Hematopoietic multipotent progenitor cell treated with erythropoietin and hydrocortisone succinate and interleukin-3 and kit ligand, for 4 days (in vitro differentiated cells): ENCODE measurements at places on chromosomes 5 and 9.

DNA sequence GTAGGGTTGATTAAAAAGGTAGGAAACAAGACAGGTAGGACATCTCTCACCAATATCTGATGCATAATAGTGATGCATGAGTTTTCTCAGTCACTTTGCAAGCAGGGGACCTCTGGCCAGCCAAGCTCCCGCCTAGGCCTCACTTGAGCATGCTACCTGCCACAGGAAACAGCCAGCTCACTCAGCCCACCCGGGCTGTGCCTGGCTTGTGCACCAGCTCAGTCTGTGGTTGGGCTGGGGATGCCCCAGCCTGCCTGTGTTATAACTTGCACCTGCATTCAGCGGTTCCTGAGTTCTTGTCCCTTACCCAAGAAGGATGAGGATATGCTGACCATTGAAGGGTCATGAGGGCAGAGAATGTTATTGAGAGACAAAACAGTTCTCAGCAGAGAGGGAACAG lies 172.8 kb upstream of the PLCXD3 start:
- no peak for DNase-seq

- DNase-seq: no peak
Observed at GRCh38 chr9:102461156-102461819, 533.8 kb upstream of the CYLC2 start.

GRCh38 chr9:36401164-36401740 lies 1.2 kb upstream of the RNF38 start:
- no peak for DNase-seq

GRCh38 chr9:118038713-118039112 lies 334.5 kb downstream of the TLR4 start:
- no peak for DNase-seq

DNA sequence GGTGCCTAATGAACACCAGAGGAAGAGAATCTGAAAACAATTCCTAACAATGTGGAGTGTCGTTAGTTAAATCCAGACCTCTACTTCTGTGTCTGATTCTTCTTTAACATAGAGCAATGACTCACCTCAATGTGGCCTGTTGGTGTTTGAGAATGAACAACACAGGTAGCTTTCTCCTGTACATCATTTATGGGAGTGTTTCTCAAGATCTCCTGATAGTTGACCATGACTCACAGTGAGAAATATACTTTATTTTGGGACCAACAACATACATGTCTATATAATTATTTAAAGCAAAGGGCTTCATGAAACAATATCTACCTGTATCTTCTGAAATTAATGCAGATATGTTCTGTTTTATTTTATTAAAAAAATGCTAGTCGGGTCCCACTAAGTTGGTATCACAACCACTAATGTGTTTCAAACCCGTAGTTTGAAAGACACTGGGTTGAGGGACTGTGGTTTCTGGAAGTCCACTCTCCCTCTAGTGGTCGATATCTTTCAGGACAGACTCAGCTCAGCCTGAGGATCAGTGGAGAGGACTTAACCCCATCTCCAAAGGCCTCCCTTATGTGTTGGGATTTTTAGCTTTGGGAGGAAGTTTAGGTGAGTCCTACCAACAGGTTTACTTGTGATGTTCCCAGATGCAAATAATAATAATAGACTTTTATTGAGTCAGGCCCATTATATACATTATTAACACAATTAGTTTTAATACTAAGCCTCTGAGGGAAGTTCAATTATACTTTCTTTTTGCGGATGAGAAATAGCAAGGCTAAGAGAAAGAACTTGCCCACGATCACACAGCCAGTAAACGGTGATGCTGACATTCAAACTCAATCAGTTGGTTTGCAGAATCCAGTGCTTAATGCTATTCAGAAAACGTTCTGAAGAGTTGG lies 70.0 kb upstream of the KLF9 start:
- DNase-seq: peak; percentile 89

DNA sequence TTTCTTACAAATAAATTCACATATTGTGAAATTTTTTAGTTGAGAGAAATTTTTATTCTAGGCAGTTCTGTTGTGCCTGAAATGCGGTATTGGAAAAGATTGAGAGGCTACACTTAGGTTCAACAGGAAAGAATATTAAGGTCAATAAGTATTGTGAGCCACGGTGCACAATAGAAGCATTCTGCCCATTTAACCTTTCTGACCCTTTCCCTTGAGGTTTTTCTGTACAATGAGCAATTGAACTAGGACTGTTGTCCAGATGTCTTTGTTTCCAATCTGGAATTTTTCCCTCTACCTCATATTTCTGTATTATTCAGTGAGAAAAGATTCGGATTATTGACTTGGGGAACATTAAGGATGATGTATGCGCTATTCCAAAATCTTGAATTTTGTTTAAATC lies 205.2 kb downstream of the NR3C1 start:
- DNase-seq: no peak

GRCh38 chr5:91264311-91265051 lies 118.6 kb downstream of the ARRDC3 start:
- DNase-seq: no peak

DNA sequence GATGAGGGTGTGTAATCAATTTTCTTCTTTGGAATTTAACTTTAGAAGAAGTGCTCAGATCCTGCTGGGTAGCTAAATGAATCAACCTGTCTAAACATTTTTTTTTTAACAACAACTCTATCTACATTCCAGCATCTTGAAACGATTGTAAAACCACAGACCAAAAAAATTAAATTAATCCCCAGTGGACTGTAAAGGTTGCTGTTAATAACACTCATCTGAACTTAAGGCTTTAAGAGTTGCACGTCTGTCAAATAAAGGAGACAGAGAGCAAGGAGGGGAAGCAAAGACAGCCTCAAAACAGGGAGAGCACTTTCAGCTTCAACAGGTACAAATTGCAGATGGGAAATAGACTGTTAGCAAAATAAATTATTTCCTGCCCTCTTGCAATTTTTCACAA lies 548.5 kb downstream of the DTWD2 start:
- DNase-seq: no peak

DNA sequence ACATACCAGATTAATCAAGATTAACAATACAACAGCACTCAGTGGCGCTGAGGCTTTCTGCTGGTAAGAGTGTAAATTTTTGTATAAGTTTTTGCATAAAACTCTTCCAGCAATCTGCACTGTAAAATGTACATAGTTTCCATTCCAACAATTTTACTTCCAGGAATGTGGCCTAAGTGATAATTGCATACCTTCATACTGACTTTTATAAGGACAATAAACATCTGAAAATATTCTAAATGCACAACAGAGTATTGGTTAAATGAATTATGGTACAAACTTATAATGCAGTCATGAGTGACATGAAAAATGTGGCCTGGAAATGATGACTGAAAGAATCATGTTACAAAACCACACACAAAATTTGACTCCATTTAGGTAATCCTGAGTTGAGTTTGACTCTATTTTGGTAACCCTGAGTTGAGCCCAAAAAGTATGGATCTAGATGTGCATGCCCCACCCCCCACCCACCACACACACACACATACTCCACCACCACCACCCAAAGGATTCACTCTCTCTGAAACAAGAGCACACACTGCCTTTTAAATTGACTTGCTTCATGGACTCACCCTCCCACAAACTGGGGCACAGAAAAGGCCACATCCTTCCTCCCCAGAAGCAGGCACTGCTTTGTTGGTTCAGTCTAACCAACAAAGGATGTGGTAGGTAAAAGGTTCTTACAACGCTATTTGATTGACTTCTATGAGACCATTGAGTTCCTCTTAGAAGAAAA lies 137.6 kb downstream of the SUSD1 start:
- peak; percentile 69 for DNase-seq

DNA sequence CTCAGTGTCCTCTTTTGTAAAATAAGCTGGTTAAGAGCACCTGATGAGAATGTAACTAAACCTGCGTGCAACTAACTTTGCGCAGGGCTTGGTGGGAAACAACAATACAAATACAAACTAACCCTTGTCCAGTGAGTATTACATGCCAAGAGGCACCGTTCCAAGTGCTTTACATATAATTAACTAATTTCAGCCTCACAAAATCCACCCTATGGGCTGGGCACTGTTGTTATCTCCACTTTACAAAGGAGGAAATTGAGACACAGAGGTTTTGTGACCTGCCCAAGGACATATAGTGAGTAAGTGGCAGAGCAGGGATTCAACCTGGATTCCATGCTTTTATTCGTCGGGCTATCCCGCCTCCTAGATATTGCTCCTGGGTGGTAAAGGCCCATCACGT lies 26.2 kb upstream of the TNIP1 start:
- peak; percentile 45 for DNase-seq

- no peak for DNase-seq
Observed at GRCh38 chr9:111412280-111412679, 71.9 kb downstream of the ECPAS start.

- DNase-seq: no peak
Observed at GRCh38 chr5:169052207-169052606, 248.7 kb downstream of the SLIT3 start.
